CD14-positive monocyte (primary cell): ENCODE measurements at places on chromosomes 2 and 18.
A peak's percentile ranks its signal among the peaks of the same experiment; 100 is the strongest.

DNA sequence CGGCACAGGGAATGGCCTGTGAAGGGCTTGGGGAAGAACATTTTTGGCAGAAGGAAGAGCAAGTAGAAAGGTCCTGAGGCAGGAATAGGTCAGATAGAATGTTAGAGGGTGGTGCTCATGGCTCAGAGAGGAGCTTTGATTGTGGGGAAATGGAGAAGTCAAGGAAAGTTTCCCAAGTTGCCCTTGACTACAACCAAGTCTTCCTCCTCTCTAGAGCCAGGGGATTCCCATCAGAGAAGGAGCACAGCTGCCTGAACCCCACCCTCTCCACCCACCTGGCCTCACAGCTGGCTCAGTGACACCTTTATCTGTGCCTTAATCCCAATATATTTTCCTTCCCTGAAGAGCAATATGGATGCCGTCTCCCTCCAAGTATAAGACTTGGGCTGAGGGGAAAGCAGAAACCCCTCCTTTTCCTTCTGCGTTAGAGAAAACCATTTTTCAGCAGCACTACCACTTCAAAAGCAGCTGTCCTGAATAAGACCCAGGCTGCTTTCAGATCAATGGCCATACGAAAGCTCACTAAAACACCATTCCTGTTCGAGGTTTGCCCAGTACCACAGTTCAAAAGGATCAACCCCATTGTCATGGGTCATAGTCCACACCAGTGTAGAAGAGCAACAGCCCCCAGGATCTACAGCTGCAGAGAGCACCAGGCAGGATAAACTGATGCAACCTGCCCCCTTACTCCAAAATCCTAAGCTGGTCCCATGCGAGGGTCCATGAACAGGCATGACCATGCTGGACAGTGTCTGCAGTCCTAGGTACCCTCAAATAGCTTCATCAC lies 199.6 kb downstream of the AFF3 start:
- no peak for DNase-seq

DNA sequence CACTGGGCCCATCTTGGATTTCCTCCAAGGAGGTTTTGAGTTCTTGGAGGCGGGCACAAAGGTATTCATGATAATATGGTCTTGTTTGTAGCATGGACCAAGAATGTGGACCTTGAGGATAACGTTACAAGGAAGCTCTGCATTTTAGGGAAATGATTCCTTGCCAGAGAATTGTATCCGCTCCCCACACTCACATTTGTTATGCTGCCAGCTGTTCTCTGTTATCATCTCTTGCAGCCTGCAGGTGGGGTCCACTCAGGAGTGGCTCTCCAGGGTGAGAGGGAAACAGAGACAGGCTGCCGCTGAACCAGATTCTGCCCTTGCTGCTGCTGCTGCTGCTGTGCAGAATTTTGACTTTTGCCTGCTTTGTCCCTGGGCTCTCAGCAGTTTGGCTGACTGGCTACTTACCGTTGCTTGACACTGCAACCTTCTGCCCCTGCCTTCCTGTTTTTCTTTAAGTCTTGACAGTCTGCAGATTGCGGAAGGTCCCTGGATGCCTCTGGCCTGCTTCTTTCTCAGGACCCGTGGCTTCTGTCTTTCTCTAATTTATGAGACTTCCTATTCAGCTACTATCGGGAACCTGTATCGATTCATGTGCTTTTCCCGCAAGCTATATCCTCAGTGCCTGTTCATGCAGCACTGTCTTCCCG lies 122.3 kb upstream of the DOCK10 start:
- no peak for DNase-seq

DNA sequence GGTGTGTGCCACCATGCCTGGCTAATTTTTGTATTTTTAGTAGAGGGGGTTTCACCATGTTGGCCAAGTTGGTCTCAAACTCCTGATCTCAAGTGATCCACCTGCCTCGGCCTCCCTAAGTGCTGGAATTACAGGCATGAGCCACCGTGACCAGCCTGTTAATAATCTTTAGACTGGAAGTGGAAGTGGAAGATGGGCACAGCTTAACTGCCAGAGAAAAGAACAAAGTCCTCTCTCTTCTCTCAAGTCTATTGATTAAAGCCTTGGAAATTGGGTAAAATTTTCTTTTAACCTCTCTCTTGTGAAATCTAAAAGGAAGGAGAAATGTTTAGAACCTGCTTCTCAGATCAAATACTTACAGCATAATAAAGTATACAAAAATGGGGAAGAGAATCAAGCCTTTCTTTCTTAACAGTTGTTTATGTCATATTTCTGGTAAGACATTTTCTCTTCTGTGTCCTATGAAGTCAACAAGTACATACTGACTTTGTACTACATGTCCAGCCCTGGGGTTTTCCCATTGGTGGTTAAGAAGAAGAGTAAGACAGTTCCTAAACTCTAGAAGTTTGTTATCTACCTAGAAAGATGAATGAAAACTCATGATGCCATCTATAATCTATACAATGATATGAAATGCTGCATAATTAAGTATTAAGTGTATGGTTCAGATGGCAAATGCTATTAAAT lies 4.6 kb downstream of the TMEM169 start:
- no peak for DNase-seq

DNA sequence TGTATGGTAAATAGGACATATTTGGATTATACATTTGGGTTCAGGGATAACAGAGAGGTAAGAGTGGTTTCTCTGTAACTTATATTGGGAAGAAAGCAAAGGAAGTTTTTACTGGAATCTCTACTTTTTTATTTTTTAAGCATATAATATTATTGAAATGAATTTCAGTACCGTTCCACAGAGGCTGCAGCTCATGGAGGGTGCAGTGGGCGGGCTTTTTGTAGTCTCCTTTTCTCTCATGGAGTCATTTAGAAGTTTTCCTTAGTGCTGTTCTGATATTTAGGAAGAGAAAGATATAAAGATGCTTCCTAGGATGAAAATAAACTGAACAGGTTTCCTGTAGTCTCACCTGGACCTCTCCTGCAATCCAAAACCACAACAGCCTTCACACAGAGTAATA lies 1153.3 kb upstream of the TMEFF2 start:
- DNase-seq: no peak

GRCh38 chr2:109347626-109348025 lies 218.6 kb downstream of the SH3RF3 start:
- no peak for DNase-seq

GRCh38 chr2:55425431-55425831 lies 5.8 kb upstream of the CCDC88A start:
- peak; percentile 70 for DNase-seq

- peak; percentile 53 for DNase-seq
These were observed 157.8 kb downstream of the SMAD2 start for GRCh38 chr18:47772374-47773248.

GRCh38 chr2:219279916-219280516 lies 850 bp downstream of the DNAJB2 start:
- no peak for DNase-seq

GRCh38 chr2:34161549-34161948 lies 562.5 kb upstream of the FAM98A start:
- no peak for DNase-seq

DNA sequence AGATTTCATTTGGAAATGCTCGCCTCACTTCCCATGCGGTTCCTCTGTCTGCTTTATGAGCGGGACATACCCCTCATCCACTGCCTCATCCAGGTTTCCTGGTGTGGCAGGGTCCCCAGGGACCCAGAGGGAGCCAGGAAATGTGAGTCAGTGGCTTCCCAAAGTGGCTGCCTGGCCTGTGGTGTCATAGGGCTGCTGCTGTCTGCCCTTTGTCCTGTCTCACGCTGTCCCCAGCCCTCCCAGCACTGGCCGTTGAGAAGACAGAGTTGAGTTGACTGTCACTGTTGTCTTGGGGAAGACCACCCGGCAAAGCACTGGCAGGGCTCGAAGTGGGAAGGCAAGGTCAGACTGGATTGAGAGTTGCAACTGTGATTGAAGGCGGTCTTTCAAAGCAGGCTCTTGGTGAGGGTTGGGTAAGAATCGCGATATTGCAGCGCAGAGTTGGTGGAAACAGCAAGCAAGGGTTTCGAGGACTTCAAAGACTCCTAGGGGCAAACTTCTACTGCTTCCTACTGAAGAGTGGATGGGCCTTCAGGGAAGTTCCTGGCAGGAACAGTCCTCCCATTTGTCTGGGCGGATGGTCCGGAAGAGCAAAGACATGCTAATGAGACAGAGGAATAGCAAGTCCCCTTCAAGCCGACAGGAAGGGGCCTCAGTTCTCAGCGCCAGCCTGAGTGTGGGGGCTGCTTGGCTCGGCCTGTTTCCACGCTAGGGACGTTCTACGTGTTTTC lies 33.9 kb downstream of the RAB31 start:
- peak; percentile 53 for DNase-seq

DNA sequence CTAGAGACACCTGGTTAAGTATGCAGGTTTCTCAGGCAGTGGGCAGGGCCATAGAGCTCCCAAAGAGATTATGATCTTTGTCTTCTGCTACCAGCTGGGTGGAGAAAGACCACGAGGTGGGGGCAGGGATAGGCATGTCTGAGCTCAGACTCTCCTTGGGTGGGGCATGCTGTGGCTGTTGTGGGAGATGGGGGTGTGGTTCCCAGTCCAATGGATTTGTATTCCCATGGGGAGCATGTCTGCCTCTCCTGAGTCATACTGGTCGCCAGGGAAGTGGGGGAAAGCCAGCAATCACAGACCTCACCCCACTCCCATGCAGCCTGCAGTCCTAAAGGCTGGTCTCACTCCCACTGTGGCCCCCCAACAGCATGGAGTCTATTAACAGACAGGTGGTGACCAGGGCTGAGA lies 31.4 kb upstream of the RHOB start:
- DNase-seq: no peak

DNA sequence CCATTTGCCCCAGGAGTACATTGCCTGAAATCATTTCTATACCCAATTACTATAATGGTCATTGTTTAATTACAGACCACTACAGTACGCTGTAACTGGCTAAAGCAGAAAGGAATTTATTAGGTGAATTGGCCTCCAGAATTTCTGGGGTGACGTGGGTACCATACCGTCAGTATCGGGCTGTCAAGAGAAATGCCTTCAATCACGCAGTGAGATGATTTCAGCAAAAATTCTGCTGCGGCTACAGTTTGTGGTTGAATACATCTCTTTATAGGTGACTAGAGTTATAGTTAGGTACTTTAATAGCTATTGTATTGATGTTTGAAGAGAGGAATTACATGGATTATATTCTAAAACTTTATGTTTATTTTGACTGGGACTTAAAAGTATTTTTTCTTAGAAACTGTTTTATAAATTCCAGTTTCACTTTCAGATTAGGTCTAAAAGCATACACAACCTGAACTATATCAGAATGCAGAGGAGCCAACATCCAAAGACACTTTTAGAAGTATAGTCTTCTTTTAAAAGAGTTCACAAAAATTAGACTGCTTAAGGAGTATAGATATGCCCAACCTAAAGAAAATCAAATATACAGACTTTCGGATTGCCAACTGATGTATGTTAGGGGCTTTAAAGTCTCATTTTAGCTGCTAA lies 128.4 kb downstream of the TTC27 start:
- DNase-seq: no peak

DNA sequence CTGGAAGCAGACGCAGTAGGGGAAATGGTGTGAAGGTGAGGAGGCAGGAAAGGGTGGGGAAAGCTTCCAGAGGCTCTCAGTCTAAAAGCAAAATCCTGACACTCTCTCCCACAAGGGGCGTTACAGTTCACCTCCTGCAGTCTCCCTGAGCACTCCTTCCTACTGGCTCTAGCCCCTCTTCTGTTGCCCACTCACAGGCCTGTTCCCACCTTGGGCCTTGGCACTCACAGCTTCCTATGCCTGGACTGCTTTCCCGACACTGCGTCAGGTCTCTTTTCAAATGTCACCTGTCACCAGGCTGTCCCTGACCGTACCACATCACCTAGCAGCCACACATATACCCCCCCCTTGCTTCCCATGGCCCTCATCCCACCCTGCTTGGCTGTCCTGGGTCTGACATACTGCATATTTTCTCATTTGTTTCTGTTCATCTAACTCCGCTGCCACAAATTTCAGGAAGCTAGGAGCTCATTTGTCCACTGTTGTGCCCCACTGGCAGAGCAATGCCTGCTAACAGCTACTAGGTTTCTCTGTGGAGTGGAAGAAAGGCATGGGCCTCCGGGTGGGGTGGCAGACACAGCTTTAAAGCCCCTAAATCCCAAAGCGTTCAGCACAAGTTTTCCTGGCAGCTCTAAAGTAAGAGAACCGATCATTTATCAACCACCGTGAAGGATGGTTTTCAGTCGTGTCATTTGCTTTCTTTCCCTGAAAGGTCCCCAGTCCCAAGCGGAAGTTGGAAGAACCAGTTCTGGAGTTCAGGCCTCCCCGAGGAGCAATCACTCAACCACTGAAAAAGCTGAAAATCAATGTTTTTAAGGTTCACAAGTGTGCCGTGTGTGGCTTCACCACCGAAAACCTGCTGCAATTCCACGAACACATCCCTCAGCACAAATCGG lies 118.8 kb downstream of the ZNF532 start:
- DNase-seq: no peak

DNA sequence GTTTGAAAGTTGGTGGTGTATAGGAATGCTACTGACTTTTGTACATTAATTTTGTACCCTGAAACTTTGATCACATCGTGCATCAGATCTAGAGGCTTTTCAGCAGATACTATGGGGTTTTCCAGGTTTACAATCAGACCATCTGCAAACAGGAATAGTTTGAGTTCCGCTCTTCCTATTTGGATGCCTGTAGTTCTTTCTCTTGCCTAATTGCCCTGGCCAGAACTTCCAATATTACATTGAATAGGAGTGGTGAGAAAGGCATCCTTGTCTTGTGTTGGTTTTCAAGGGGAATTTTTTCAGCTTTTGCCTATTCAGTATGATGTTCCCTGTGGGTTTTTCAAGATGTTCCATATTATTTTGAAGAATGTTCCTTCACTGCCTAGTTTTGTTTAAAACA lies 633.5 kb downstream of the KCNJ3 start:
- no peak for DNase-seq

DNA sequence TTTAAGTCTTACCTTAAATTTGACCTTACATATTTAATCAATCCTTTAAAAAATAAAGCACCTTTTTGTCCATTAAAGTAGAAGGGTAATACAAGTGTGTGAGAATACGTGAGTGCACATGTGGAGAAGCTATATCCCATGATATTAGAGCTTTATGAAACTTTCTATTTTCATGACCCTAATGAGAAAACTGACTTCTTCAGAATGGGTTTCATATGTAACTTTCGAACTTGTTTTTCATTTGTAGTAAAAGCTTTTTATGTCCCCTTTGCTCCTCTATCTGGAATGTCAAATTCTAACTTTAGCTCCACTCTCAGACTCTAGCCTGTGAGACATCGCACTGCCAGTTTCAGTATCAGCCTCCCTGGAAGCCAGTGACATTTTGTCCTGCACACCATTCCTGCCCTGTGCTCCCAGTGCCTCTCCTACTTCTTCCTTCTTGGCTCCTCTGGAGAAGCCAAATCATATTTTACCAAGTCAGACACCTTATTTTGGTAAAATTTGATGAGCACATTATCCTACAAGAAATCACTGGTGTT lies 42.0 kb downstream of the MAPRE2 start:
- DNase-seq: no peak

- no peak for DNase-seq
These were observed 382.8 kb downstream of the OSR1 start for GRCh38 chr2:18975506-18976167.
